OCI-LY7 (cell line): ENCODE measurements at places on chromosomes 13 and 19.

GRCh38 chr13:94267581-94268366 lies 211.7 kb downstream of the DCT start:
- no peak for DNase-seq

DNA sequence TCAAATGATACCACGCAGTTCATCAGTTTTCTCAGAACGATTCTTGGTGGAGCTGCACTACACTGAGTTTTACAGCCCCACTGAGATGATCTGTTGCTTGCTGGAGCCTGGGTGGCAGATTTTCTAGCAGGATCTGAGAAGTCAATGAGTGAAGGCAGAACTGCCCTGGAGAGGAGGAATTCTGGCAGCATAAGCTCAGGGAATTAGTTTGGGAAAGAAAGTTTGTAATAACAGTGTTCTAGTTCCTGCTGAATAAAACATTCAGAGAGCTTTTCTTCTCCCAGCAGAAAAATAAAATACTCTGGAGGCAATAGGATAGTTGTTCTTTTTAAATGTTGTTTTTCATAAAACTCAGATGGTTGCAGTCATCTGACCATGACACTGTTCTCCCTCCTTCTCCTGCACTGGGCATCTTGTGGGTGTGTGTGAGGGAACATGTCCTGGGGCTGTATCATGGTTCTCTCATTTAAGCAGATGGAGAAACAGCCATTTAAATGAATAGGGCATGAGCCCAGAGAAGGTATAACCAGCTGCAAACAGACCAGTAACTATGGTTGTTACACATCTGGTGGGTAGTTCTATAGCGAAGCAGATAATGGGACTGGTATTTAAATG lies 29.6 kb downstream of the OLFM4 start:
- no peak for DNase-seq

DNA sequence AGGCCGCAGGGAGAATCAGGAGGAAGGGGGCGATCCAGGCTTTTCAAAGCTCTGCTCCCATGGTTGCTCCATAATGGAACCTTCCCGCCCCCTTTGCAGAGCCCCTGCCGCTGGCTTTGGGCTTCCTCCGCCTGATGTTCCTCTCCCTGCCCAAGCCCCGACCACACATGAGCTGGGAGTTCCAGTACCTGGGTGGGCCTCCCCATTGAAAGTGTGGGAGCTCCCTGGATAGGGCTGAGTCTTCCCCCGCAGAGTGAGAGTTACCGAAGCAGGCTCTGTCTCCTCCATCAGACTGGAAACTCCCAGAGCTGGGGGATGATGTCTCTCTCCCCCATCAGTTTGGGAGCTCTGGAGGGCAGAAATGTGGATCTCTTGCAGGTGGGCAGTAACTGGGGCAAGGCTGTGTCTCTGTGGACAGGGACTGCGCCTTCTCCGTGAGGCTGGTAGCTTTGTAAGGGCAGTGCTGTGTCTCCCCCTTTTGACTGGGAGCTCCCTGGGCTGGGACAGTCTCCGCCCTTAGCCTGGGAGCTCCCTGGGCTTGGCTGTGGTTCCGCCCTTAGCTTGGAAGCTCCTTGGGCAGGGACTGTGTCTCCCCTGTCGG lies 722 bp downstream of the DCAF15 start:
- peak; percentile 23 for DNase-seq

DNA sequence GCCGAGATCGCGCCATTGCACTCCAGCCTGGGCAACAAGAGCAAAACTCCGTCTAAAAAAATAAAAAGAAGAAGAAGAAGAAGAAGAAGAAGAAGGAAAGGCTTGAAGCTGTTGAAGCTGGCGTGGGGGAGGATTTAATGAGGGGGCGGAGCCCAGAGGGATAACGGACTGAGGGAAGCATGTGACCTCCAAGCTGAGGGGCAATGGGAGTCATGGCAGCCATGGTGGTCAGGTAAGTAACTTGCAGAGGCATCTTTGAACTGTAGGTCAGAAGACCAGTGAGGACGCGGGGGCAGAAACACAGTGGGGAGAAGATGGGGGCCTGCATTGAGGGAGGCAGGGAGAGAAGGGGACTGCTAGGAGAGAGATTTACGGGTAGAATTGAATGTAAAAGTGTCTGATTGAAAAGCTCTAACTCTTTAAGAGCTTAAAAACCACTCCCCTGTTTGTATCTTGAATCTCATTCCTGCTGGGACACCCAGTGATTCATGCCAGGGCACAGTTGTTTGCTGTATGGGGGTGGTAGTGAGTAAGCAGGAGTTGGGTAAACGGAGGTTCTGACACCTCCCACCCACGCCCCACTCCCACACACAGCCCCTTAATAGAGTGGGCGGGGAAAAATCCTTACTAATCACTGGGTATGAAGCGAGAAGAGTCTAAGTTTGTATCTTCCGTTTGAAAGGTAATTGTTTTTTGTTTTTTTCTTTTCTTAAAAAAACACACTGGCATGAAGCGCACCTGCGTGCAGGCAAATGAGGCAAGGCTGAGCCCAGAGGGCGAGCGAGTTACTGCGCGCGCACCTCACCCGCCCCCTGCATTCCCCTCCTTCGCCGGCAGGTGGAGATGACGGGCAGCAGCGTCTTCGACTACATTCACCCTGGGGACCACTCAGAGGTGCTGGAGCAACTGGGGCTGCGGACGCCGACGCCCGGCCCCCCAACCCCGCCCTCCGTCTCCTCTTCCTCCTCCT lies 13.0 kb downstream of the TMEM160 start:
- DNase-seq, result peak; percentile 93

DNA sequence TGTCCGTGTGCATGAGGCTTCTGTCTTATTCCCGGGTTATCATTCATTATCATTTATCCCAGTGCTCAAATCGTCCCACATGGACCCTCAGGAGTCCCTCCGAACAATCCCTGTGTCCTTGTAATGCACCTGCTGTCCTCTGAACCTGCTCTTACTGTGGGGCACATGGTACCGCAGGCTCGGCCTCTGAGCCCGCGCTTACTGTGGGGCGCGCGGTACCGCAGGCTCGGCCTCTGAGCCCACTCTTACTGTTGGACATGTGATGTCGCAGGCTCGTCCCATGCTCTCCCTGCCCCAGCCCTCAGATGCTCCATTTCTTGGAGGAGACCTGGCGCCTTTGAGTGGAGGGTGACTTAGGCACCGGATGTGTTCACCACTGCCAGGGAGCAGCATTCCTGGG lies 16.8 kb upstream of the ZNF554 start:
- DNase-seq, result no peak

DNA sequence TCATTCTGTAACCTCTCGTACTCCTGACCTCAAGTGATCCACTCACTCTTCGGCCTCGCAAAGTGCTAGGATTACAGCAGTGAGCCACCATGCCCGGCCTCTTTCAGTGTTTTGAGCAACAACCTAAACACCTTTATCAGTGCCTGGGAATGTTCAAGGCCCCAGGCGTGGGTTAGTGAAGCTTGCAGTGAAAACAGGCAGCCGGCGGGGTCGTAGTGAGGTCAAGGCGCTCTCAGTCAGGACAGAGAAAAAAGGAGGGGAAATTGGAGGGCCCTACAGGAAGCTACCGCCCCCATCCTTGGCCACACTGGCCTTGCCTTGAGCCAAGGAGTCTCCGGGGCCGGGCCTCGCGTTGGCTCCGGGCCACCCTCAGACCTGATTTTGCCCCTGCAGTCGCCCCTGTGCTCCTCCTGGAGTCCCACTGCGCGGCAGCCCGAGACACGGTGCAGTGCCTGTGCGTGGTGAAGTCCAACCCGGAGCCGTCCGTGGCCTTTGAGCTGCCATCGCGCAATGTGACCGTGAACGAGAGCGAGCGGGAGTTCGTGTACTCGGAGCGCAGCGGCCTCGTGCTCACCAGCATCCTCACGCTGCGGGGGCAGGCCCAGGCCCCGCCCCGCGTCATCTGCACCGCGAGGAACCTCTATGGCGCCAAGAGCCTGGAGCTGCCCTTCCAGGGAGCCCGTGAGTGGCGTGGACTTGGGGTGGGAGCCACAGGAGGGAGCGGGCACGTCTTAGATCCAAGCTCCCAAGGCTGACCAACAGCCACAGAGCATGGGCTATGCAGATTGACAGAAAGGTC lies 17.7 kb downstream of the MAG start:
- DNase-seq, result no peak

DNA sequence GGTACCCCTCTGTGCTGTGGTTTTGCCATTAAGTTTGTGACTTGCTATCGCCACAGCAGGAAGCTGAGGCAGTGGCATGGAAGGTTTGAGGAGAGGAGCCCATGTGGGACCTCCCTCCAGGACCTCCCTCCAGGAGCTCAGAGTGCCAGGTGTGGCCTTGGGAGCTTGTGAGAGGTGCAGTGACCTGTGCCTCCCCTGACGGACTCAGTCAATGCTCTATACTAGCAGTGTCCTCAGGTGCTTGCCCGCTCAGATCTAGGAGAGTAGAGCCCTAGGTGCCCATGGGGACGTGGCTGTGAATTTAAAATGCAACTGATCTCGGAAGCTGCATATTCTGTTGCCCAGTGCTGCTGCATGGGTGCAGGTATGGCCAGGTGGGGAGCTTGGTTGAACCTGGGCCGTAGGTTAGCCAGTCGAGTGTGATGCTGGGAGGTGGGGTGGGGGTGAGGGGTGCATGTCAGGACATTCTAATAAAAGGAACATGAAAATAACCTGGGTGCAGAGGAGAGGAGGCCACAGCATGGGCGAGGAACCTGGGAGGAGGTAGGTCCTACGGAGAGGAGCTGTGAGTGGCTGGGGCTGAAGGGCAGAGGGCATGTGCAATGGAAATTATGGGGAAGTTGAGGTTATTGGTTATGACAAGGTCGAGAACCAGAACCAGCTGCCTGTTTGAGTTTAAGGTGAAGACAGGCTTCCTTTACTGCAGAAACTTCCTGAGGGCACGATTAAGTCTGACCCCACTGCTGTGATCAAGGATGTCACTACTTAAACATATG lies 41.6 kb downstream of the TEX29 start:
- DNase-seq, result no peak

DNA sequence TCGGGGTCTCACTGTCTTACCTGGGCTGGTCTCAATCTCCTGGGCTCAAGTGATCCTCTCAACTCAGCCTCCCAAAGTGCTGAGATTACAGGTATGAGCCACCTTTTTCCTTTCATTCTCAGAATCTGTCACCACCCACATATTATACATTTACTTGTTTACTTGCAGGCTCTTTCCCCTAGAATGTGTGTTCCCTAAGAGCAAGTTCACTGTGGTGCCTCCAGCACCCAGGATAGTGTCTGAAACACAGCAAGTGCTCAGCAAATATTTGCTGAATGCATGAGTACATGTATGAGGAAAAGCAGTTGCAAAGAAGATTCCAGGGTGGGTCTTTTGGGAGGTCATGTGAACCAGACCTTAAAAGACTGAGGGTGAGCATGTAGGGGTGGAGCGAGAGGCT lies 96.8 kb downstream of the RGCC start:
- peak; percentile 18 for DNase-seq

- no peak for DNase-seq
Measured at GRCh38 chr19:13001166-13001501, 5.9 kb downstream of the NFIX start.

DNA sequence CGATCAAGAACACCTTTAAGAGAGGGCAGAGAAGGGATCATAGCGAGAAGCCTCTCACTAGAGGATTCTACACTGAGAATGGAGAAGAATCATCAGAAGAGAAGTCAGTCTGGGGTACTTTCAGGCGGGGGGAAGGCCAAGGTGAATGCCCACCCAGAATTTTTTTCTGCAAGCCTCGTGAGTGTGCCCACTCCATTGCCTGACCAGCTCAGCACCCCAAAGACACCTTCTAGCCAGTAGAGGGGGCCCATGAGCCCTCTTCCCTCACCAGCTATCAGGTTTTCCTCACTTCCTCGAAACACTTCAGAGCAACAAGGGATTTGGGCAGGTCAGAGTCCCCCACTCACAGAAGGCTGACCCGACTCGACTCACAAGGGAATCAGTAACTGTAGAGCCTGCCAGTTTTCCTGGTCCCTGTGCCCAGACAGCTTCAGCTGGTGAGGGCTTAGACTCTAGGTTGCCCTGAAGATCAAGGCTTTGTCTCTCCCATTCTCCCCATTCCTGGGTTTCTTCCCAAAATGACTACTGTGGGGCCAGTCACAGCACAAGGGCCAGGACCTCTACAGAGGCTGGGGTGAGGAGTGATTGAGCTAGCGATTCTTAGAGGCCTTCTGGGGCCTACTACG lies 18.4 kb downstream of the NLRP13 start:
- peak; percentile 46 for DNase-seq

DNA sequence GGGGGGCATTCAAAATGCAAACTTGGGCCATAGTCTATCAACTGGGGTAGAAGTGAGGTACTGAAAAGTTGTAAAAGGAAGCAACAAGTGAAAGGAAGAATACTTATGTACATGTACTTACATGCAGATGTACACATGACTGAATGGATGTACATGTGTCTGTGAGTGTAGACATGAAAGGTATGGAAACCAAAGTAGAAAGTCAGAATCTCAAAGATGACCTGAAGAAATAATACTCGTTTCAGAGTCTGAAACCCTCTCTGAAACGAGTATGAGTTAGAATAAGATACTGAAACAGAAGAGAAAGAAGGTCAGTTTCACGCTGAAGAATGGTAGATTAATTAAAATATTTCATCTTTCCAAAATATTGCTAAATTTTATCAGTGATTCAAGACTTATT lies 13.9 kb downstream of the DZIP1 start:
- no peak for DNase-seq
